ENCODE measurements at places on chromosomes 1 and 21.

DNA sequence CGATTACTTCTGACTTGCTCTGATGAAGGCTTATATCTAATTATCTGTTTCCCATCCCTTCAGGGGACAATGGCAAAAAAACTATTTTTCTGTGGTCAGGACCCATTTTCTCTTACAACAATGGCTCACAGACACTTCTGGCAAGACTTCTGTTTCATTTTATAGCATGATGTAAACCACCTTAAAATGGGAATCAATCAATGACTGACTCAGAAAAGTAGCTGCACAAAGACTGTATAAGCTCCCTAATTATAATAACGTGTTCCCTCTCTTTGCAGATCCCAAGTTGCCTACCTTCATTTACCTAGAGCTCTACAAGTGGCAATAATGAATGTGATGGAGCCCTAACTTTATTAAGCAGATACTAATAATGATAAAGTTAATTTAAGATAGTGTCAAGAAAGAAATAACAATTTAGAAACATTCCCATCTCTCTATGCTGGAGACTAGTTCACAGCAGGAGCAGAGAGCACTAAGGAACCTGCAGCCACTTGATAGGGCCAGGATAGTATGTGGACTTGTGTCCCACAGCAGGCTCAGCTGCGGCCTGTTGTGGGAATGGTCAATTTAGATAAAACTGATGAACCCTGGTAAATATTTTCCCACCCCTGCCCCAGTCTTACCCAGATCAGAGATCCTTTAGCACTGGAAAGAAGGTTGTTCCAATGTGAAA, 538 bp downstream of the GBP2 start:
- DNase-seq: no peak

- DNase-seq: no peak
Observed at GRCh38 chr21:45623436-45623835, 20.1 kb upstream of the PCBP3 start.

GRCh38 chr1:44557778-44558177, 116.5 kb downstream of the TMEM53 start:
- DNase-seq: no peak

- no peak for DNase-seq
Observed at GRCh38 chr1:28280501-28280900, 21.2 kb downstream of the SESN2 start.

GRCh38 chr1:45454464-45454863, 36.5 kb downstream of the TESK2 start:
- DNase-seq: no peak

DNA sequence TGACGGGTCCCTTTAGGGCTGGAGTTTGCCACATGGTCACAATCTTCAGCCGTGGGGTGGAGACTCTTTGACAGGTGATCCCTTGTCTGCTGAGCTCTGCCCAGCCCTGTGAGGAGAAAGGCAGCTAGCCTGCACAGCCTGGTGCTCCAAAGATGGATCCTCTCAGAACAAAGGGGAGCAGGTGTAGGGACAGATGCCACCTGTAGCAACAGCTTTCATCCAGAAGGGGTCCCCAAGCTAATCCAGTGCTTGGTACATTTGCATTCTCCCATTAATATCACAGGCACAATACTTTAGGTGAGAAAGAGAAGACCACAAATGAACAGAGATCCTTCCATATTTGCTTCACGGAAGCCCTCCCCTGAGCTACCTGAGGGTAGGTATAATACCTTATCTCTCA, 93.2 kb downstream of the CCDC185 start:
- peak; percentile 10 for DNase-seq

- DNase-seq: no peak
Observed at GRCh38 chr1:203349773-203350524, 973 bp downstream of the FMOD start.

GRCh38 chr1:204453141-204453772, 41.3 kb downstream of the PIK3C2B start:
- no peak for DNase-seq

- no peak for DNase-seq
Observed at GRCh38 chr1:184116287-184116686, 64.8 kb downstream of the TSEN15 start.

DNA sequence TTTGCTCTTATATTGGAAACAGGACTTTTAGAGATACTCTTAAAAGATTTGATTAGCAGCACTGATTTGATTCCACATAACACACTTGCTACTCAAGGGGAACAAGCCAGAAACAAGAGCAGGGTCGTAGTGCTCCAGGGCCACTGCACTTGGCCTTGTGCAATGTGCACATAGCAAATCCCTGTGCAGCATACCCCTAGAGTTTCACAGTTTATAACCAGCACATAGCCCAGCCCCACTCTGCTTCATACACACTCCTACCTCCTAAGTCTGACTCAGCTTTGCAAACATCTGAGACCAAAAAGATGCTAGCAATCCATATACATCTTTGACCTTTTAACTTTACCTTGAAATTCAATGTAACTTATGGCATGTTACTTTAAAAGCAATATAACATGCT, 157.6 kb downstream of the VAV3 start:
- DNase-seq: no peak

GRCh38 chr1:156319664-156320063, 18.4 kb downstream of the CCT3 start:
- DNase-seq: no peak

DNA sequence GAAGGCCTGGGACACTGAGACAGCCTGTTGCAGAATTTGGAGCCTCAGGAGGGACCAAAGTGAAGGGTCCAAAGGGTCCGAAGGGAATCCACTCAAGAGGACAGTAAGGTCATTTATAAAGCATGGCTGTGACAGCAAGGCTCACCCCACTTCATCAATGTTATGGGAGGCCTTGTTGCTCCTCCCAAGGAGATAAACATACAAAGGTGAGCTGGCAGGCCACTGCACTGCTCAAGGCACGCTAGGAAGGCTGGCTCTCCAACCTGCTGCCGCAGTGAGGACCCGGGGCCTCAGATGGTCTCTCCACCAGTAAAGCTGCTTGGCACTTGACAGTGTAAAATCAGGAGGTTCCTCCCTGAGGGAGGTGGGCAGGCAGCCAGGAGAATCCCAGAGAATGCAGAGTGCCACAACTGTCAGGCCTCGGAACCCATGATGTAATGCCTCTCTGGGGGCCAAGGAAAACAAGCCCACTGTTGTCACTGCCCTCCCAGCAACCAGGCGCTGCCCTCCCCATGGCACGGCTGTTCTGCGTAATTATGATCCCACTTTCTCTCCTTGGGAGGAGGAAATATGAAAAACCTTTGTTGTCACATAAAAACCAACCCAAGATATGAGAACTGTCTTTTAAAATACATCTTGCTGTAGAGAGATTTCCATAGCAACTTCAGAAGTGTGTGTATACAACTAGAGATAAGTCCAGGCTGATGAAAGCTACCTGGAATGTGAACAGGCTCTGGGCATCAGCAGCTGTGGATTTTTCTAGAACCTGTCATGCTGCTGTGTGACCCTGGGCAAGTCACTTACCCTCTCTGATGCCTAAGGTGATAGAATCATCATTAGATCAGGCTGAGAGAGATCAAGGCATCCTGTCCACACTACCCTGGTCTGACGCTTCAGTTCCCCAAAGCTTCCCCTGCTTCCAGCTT, 102.5 kb downstream of the KCNN3 start:
- no peak for DNase-seq

- no peak for DNase-seq
Observed at GRCh38 chr21:17598437-17598836, 14.3 kb downstream of the BTG3 start.

- DNase-seq: no peak
Observed at GRCh38 chr21:17343055-17343454, 169.8 kb upstream of the CXADR start.

DNA sequence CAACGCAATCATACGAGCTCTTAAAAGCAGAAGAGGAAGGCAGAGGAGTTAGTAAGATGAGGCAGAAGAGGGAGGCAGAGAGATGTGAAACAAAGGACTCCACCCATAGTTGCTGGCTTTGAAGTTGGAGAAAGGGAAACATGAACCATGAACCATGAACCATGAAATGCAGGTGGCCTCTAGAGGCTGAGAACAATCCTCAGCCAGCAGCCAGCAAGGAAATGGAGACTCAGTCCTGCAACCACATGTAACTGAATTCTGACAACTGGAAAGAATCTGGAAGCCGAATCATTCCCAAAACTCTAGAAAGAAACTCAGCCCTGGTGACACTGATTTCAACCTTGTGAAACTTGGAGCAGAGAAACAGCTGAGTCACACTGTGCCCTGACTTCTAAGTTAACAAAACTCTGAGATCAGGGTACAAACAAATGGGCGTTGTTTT, 10.1 kb downstream of the DIPK1A start:
- no peak for DNase-seq

DNA sequence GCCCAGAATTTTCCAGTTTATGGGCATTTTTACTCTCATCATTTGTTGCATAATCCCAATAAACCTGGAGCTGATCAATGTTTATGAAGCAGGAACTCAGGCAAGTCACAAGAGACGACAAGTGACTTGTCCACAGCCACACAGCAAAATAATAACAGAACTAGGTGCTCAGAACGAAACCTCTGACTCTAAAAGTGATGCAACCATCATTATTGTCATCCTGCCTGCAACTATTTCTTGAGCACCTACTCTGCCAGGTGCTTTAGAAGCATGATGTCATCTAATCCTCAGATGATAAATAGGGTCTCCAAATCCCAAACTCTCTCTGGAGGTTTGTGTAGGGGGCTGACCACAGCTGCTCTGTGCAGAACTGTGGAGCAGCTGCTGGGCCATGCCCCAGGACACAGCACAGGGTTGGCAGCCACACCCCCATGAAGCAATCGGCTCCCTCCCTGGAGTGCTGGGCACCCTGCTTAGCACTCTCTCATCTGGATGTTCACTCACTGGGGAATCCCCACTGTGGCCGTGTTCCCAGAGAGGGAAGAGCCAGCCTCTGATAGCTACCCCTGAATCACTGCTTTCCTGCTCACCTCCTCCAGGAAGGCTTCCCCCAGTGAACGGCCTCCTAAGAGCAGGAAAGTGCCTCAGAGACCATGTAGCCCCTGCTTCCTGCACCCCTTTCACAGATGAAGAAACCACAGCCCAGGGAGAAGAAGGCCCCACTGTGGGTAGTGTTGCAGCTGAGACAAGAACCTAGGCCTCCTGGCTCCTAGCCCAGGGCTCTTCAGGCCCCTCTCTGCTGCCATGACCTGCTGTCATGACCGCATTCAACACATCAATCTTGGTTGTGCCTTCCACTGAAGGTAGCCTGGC, 2.1 kb downstream of the TTC22 start:
- no peak for DNase-seq

DNA sequence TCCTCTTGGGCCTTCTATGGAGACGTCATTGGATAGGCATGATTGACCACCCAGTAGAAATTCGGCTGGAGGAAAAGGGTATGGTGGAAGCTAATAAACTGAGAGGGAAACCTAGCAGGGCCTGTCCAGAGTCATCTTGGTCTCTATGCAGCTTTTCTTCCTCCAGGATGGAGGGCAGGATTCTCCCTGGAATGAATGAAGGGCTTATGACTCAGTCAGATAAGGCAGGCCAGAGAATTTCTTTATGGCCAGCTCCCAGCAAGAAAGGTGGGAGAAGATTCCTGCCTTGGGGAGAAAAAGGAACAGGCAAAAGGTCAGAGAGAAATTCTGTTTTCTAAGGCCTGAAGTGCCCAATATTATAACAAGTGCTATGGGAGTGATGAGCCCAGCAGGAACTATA, 17.1 kb downstream of the FBLIM1 start:
- DNase-seq: no peak

DNA sequence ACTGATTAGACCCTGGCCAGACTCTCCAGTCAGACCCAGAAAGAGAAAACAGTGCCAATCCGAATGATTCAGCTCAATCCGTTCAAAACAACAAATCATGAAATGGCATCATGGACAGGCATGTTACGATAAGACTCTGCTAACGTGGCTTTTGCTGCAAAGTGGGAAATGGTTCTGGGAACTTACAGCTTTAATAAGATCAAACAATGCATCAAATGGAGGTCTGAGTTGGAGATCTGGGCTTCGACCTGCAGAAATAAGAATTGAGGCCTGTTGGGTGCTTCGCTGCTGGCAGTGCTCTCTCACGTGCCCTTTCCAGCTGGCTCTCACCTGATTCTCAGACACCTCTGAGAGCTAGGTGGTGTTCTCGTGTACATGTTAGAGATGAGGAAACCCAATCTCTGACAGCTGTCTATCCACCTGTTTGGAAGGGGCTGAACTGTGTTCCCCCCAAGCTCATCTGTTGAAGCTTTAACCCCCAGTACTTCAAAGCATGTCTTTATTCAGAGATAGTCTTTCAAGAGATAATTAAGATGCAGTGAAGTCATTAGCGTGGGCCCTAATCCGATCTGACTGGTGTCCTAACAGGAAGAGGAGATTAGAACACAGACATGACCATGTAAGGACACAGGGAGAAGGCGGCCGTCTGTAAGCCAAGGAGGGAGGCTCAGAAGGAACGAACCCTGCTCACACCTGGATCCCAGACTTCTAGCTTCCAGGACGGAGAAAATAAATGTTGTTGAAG, 45.5 kb upstream of the ETS2 start:
- no peak for DNase-seq

DNA sequence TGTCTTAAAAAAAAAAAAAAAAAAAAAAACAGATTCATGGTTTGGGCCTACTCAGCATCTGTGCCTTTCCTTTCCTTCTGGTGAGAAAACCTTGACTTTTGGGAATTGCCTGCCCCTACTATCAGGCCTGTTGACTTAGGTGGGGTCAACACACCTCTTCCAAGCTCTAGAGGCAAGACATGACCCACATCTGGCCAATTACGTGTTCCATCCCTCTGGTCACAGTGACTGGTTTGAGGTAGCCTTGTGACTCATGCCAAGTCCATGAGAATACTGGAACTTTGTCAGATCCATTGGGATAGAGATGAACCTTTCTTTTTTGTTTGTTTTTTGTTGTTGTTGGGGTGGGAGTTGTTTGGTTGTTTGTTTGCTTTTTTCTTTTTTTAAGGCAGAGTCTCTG, 37.3 kb upstream of the KHDRBS1 start:
- DNase-seq: no peak

DNA sequence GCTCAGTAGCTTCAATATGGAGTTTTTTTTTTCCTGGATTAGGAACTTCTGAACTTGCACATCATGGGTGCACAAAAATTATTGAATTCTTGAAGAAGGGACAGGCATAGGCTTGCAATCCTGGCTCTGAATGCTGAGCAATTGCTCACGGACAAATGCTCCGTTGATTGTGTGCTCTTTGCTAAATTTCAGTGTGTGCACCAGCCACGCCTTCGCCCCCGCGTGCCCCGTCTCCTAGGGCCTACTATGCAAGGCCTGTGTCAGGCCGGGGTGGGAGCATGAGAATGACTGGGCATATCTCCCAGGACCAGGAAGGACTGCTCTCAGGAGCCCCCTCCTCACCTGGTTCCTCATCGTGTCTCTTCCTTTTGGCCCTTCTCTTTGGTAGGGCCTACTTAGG, 17.4 kb downstream of the IL6R start:
- DNase-seq: no peak

DNA sequence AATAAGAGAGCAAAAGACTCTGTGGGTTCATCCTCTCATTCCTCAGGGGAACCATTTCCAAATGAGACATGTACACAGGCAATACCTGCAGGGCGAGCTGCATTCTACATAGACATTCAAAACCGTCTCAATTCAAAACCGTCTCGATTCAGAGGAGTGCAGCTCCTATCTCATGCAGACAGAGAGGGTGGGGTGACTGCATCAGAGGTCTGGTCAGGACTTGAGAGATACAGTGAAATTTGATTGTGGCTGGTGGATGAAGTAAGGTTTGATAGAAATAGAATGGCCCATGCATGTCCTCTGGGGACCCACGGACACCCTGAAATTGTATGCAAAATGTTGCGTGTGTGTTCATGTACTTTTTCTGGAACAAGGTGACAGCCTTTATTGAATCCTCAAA, 27.3 kb downstream of the TEX35 start:
- DNase-seq: no peak

- DNase-seq: no peak
Observed at GRCh38 chr1:44684525-44684924, 10.0 kb downstream of the ARMH1 start.

Data from NCI-H774 (cell line).